ENCODE measurements at places on chromosomes 3 and 15.

DNA sequence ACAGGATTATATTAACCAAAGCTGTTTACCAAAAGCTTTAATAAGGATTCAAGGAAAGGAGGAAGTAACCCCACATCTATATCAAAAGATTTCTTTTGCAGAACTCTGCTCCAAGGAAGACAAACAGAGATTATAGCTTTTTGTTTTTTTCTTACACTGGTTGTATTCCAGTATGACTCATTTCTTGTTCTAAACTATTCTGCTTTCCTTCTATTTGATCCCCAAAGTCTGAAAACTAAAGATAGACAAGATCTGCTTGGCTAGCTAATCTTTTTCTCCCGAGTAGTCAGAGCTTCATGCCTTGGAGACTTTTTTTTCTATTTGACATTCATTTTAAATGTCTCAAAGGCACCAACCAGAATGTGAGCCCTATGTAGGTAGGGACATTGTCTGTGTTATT lies 36.8 kb upstream of the FRMD5 start:
- no peak for DNase-seq

DNA sequence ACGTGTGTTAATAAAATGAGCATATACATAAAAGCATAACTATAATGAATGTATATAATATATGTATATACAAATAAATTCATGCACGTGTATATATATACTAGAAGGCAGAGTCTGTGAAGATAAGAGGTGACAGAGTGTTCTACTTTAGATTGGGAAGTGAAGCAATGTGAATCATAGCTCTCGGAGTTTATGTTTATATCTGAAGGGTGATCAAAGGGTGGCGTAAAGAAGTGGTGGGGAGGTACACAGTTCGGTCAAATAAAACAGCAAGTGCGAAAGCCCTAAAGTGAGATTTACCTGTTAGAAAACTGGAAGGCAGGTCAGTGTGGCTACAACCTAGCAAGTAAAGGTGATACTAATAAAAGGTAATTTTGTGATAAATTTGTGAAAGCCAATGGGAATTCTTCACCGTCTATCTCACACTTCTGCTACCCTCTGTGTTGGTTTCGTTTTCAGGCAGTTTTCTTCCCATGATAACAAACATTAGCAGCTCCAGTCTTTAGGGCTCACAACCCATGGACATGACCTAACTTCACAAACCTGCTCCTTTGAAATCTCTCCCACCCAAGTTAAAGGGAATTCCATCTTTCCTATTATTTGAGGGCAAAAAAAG lies 46.7 kb upstream of the BCHE start:
- DNase-seq, result no peak

- no peak for DNase-seq
Observed at GRCh38 chr3:17553080-17553479, 189.4 kb downstream of the TBC1D5 start.

DNA sequence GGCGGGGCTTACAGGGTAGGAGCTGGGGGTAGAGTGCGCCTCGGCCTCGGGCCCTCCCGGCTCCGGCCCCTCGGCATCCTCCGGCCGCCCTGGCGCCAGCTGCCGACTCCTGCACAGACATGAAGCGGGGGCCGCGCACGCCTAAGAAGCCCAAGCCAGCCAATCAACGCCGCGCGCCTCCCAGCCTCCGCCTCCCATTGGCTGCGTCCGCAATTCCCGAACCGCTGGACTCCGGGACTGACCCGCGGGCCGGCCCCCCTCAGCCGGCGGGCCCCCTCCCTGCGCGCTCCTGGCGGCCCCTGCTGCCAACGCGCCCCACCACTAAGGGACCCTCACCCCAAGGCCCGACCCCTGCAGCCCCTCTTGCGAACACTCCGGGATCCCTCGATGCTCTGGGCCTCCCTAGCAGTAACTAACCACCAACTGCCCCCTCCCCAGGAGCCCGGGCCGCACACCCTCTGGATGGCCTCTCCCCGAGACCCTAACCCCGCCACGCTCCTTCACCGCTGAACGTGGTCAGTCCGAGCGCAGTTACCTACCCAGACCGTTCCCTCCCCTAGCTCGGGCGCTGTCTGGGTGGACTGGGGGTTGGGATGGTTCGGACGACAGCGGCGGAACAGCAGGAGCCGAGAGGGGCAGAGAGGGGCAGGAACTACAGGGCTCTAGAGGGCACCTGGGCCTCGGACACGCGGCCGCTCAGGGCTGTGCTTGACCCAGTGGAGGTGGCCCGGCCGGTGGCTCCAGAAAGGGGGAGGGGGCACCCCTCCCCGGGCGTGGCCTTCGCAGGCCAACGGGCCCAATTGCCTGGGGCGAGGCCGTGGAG lies 5.0 kb downstream of the GATA2 start:
- DNase-seq, result peak; percentile 55
